ENCODE measurements at places on chromosomes 2 and 18.
A peak's percentile ranks its signal among the peaks of the same experiment; 100 is the strongest.

DNA sequence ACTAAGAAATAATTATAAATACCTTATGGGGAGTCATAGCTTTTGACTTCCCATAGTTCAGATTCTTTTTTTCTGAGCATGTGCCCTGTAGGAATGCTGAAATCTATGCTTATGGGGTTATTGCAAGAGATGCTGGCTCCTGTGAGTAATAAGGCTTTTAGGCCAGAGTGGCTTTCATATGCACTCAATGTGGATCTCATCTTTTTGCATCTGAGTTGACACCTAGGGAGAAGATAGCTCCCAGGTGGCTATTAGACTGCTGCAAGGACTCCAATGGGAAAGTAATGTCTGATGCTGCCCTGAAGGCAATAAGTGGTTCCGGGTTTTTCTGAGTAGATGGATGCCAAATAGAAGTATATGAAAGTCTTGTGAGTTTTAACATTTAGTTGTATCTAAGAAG is 21.0 kb downstream of the DNAH6 start:
- DNase-seq = no peak

DNA sequence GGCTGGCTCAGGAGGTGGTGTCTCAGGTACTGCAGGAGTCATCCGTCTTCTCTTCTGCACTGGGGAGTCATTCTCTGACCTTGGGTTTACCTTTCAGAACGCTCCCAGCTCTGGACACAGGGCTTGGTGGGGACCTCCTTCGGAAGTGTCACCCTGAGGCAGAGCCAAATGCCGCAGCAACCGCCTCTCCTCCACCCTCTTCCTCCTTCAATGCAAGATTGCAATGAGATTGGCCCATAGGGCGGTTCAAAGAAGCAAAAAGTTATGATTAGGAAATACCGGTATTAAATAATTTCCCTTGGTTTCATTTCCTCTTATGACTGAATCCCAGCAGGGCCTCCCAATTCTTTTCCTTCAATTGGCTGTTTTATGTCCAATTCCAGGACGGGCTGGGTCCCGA is 178.8 kb downstream of the ACKR3 start:
- DNase-seq = no peak

GRCh38 chr2:119483896-119484718 is 40.2 kb downstream of the SCTR start:
- no peak for DNase-seq

DNA sequence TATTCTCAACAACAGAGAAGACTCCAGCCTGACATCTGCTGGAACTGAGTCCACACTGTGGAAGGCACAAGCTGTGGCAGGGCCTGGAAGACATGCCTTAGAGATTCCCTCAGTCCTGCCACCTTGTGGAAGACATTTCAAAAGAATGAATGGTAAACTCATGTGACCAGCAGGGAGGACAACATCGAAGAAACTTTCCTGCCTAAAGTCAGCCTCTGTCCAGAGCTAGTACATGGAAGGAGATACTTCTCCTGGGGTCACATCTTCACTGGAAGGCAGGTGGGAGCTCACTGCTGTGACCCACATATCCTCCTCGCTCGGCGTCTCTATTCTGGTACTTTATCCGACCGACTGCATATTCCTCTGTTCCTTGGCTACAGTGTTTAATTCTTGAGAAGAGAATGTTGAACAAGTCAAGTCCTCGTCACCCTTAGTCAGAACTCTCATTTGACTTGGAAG is 59.5 kb downstream of the PUM2 start:
- peak; percentile 55 for DNase-seq

DNA sequence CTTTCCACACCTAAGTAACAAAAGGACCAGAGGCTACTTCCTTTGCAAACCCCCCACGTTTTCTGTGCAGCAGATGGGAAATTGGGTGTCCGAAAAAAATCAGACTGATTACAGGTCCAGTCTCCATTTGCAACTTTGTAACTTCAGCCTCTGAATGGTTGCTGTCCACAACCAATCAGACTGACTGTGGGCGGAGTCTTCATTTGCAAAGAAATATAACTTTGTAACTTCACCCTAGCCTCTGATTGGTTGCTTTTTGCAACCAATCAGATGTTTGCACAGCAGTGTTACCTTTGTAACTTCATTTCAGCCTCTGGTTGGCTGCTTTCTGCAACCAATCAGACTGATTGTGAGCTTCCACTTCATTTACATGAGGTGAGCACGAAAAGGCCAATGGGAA is 27.8 kb upstream of the CACNB4 start:
- no peak for DNase-seq

- DNase-seq = no peak
Measured at GRCh38 chr18:10130606-10131005, 216.8 kb downstream of the VAPA start.

GRCh38 chr2:205763708-205764211 is 81.5 kb downstream of the NRP2 start:
- peak; percentile 81 for DNase-seq

- no peak for DNase-seq
Measured at GRCh38 chr2:22350621-22351020, 1034.4 kb upstream of the KLHL29 start.

- DNase-seq = no peak
Measured at GRCh38 chr2:130878316-130878715, 41.6 kb downstream of the ARHGEF4 start.

GRCh38 chr2:202782940-202783558 is 88.5 kb downstream of the ICA1L start:
- DNase-seq = no peak

GRCh38 chr2:55555977-55556376 is 36.5 kb downstream of the CFAP36 start:
- DNase-seq = no peak

DNA sequence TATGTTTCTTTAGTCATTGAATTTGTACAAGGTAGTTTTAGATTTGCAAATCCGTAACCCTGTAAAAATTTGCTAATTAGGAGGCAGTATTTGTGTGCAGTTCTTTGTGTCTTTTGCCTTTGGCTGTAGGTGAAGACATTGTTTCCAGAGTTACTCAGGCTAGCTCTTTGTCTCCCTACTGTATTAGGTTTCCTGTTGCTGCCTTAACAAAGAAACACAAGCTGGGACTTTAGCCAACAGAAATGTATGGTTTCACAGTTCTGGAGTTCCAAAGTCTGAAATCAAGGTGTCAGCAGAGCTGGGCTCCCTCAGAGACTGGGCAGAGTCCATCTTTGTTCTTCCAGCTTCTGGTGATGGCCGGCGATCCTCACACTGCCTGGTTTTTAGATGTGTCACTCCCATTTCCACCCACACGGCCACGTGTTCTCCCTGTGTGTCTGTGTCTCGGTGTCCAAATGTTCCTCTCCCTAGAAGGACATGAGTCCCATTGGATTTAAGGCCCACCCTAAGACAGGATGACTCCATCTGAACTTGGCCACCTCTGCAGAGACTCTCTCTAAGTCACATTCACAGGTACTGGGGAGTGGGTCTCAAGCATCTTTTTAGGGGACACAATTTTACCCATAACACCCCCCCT is 309.7 kb downstream of the GALR1 start:
- no peak for DNase-seq

- DNase-seq = no peak
Measured at GRCh38 chr2:74952575-74952974, 5.9 kb upstream of the POLE4 start.

DNA sequence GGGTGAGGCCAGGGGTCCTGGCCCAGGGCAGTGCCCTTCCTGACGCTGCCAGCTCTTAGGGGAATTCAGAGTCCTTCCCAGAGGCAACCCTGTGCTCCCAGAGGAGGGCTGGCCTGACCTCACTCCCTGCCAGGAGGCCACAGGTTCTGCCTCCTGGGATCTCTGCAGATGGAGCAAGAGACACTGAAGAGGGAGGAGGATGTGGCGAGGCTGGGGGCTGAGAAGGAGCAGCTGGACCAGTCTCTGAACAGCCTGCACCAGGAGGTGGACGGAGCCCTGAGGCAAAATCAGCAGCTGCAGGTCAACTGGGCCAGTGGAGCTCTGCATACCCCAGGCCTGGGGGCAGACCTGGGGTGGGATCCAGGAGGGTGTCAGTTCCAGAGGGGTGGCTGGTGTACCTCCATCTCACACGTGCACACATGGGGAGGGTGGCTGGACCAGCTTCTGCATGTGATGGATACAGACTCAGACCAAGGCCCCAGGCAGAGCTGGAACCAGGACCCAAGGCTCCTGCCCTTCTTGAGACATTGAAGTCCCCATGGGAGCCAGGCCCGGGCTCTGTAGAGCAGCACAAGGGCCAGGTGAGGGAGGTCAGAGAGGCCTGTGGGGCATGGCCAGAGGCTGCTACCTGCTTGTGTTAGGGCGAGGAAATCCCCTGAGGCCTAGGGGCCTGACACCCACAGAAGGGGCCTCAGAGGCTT is 9.7 kb upstream of the SNED1 start:
- DNase-seq = no peak

- no peak for DNase-seq
Measured at GRCh38 chr2:192090911-192091310, 103.8 kb downstream of the TMEFF2 start.

DNA sequence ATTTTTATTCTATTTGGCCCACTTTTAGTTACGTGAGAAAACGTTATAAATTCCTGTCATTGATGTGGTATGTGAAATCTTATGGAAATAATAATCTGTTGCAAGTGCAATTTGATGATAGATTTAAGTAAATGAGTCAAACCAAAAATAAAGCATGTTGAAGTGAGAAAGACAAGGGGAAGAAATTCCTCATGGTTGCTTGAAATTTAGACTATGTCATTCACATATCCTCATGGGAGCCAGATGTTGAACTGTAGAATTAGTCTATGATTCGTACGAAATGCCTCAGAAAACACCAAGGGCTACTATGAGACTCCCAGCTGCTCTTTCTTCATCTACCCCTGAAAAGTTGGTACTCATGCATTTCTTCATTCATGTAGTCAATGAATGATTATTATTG is 55.7 kb downstream of the KLHL14 start:
- DNase-seq = no peak

DNA sequence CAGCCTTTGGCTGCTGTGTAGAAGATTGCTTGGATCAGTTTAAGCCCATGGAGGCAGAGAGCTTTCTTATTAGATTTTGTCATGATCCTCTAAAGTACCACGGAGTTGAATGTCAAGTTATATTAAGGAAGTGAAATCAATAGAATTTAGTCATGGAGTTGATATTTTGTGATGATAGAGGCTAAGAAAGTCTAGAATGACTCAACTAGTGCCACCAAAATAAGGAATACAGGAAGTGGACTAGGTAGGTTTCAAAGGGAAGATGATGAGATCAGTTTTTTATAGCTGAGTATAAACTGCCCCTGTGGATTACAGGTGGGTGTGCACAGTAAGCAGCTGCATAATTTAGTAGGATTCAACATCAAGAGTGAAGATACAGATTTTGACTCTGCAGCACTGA is 25.2 kb downstream of the FBXO36 start:
- DNase-seq = no peak

- DNase-seq = no peak
Measured at GRCh38 chr2:53467467-53468180, 300.0 kb upstream of the CHAC2 start.

DNA sequence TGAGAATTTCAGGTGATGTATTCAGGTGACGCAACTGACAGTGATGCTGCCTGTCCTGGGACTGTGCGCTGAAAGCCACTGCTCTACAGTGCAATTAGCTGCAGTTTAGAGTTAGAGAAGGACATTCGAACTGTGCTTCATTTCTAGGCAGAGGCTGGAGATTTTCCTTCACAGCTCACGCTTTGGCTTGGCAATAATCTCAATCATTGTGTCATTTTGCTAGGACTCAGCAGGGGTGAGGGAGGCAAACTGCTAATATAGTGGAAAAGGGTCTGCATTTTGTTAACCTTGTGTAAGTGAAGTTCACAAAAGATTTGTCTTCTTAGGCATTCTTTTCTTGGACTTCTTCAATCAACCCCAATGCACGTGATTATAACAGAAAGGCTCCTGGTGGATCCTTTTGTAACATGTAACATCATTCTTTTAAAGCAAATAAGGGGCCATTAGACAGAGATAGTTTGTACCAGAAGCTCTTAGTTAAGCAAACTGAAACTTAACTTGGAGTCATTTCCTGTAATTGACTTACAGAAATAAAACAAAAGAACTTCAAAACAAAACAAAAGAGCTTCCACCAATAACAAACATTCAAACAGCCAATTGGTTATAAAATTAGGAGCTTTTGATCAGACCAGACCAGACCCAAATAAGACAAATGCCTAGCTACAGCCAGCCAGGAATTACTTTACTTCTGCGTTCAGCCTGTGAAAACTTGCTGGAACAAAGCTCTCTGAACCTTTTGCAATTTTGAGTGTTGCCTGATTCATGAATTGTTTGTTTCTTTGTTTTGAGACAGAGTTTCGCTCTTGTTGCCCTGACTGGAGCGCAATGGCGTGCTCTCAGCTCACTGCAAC is 1376.3 kb upstream of the CELF4 start:
- no peak for DNase-seq

DNA sequence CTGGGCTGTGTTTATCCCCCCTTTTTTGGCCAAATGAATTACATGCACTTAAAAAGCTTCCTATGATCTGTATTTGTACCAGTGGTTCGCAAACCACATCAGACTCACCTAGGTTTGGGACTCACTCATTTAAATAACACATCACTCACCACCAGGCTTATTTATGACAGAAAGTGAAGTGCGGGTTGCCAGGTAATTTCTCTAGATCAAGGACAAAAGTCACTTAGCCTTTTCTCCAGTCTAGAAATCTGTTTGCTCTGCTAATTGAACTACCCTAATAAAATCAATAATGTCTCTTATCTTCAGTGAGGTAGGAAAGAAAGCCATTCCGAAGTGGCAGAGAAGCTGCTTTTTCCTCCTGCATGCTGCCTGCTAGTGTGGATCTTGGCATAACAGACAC is 88.1 kb upstream of the SLC8A1 start:
- DNase-seq = no peak

DNA sequence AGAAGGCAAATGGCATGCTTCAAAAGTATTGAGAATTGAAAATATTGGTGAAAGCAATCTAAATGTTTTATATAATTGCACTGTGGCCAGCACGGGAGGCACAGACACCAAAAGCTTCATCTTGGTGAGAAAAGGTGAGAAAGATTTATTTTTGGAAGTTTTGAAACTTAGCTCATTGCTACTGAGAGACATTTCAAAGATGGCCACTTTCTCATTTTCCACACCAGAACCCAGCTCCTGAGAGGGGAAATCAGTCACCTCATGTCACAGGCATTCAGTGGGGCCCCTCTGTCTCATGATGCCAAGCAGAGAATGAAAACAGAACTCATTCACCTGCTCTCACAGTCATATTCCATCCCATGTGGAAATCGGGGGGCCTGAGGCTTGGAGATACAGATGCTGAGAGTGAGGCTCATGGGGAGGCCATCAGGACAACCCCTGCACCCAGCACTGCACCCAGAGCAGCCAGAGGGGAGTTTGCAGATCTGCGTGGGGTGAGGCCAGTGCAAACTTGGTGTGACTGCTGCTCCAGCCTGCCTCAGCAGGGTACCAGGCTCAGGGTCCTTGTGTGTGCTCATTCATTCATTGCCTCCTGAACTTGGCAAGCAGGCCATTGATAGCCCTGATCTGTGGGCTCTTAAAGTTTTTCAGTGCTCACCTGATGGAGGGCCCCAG is 31.4 kb downstream of the IL18R1 start:
- no peak for DNase-seq

DNA sequence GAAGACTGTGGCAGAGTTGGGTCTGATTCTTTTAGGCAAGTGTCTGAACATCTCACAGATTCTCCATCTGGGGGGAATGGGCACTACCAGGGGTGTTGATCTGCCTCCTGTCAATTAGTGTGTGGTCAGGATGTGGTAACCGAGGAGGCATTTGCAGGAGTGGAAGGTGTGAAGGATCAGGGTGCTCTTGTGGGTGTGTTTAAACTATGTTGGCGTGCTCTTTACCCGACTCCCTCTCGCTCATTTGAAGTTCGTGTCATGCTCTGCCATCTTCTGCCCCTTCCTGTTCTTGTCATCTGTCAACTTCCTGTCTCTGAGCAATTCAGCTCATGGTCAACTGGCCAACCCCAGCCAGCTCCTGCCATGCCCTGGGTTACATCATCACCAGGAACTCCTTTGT is 107.9 kb downstream of the RTN4 start:
- DNase-seq = no peak

GRCh38 chr2:113705982-113706523 is 50.4 kb downstream of the SLC35F5 start:
- no peak for DNase-seq

Measured in neuronal stem cell (in vitro differentiated cells).